ENCODE measurements at places on chromosomes 2 and 18.

GRCh38 chr2:146119586-146119985, 1599.7 kb upstream of the ZEB2 start:
- DNase-seq: no peak

- DNase-seq: no peak
Measured at GRCh38 chr18:73748731-73749130, 398.9 kb downstream of the FBXO15 start.

- peak; percentile 48 for DNase-seq
Measured at GRCh38 chr2:26483957-26484565, 6.1 kb upstream of the OTOF start.

GRCh38 chr2:28507796-28508764, 12.2 kb downstream of the PLB1 start:
- peak; percentile 87 for DNase-seq

- DNase-seq: no peak
Measured at GRCh38 chr2:74216642-74217041, 18.2 kb downstream of the MTHFD2 start.

DNA sequence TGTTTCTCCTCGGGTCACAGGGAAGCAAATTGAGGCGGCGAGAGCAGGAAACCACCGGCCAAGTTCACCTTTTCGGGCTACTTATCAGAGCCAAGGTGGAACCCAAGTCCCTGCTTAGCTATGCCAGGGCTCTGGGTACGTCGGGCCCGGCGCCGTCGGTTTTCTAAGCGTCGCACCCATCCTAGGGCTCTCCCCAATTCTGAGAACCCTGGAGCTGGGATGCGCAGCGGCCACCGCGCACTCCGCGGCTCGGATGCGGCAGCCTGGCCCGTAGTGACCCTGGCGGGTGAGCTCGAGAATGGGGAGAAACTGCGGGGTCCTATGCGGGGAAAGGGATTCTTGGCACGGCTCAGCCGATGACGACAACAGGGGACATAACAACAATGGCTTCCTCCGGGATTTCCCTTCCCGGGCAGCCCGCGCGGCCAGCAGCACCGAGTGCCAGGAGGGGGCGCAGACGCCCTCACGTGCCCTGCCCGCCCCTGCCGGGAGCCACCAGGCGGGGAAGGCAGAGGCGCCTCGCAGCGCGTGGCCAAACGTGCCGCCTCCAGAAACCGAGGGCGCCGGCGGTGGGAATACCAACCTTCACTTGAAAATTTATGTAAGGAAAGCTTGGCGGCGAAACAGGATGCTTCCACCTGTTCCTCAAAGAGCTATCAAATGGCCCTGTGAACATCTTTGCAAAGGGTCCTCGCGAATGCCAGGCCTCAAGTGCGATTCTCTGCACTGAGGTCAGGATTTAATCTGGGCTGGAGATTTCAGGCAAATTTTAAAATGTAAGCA, 2.1 kb upstream of the SLC30A3 start:
- peak; percentile 66 for DNase-seq

- no peak for DNase-seq
Measured at GRCh38 chr18:47062471-47062870, 27.1 kb upstream of the ELOA2 start.

GRCh38 chr2:138615257-138615656, 113.7 kb downstream of the SPOPL start:
- DNase-seq: no peak

DNA sequence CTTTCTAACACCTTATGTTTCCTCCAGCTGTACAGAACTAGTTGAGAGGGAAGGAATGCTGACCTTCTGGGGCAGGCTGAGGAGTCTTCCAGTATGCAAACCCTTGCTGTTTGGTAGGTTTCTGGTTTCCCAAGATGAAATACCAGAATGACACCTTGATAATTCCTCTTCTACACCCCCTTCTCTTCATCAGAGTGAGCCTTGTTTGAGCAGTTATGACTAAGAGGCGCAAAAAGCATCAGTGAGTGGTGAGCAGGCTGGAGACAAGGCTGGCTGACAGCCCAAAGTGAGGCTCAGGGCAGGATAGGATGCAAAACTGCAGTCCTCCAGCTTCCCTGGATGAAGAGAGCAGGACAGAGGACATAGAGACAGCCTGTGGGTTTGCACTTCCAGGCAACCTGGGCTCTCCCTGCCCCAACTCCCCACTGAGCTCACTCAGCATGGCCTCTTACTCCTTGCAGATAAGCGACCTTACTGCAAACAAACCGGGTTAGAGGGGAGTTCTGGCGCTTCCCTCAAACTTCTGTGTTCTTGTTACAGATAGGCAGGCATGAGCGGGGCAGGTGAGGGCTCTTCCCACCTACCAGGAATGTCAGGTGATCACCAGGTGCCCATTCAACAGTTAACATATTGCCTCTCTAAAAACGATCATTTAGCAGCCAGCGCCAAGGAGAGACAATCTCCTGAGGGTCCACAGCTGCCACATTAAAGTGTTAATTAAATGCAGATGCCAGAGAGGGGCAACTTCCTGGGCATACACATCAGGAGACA, 5.4 kb downstream of the MPPE1 start:
- no peak for DNase-seq

- no peak for DNase-seq
Measured at GRCh38 chr2:41127351-41127750, 675.5 kb upstream of the SLC8A1 start.

- peak; percentile 87 for DNase-seq
Measured at GRCh38 chr2:112021290-112021689, 33.8 kb upstream of the TMEM87B start.

- DNase-seq: no peak
Measured at GRCh38 chr2:154692927-154693326, 5.6 kb upstream of the KCNJ3 start.

DNA sequence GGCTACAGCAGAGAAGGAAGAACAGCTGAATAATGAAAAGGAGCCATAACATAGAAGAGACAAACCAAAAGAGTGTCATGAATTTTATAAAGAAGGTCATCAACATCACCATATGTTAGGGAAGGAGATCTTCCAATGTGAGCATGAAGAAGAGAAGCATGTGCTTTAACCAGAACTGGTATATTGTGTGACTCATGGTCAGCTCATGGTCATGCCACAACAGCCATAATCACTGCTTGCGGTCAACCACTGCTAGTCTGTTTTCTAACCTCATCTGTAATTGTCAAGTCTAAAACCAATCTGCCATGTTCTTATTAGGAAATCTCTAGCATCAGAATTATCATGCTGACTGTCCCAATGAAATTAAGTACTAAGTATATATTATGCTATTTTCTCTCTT, 204.1 kb upstream of the VRK2 start:
- no peak for DNase-seq

GRCh38 chr2:63950414-63950813, 68.8 kb downstream of the VPS54 start:
- DNase-seq: no peak

GRCh38 chr2:234457421-234457820, 39.5 kb downstream of the ARL4C start:
- DNase-seq: no peak

DNA sequence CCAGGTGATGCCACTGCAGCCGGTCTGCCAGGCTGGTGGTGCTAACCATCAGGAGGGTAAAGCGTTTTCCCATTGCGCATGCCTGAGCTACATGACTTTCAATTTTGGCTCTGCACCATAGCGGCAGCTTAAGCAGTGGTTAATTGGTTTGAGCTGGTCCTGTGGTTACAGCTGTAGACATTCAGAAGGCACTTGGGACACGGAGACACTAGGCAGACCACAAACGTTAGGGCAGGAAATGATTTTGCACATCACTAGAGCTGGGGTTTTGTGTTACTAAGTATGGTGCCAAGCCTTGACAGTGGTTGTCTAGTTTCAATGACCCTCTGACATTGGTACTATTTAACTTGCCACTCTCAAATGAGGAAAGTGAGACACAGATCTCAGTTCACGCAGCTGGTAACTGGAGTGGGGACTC, 28.9 kb upstream of the CNOT11 start:
- no peak for DNase-seq

DNA sequence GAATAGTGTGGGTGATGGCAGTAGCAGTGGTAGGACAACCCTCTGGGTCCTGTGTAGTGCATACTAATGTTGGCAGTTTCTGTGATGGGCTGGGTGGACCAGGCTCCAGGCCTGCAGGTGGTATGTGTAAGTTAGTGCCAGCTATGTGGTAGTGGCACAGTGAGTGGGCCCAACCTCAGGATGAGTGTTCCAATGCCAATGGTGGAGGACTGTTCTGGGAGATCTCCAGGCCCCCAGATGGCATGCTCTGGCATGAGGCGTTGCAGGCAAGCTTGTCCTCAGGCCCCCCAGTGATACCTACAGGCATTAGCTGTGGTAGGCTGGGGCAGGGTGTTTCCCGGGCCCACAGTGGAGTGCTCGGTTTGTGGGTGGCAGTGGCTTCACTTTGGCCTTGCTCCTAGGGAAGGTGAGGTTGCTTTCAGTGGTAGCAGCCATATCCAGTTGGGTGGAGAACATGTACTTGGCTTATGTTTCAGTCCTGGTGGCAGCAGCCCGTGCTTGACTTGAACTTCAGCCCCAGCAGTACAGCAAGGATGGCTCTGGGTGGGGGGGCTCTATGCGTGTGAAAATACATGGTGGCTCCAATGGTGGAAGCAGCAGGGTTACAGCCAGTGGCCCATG, 32.4 kb downstream of the TEX51 start:
- DNase-seq: no peak

- DNase-seq: no peak
Measured at GRCh38 chr18:765764-766549, 46.1 kb downstream of the YES1 start.

DNA sequence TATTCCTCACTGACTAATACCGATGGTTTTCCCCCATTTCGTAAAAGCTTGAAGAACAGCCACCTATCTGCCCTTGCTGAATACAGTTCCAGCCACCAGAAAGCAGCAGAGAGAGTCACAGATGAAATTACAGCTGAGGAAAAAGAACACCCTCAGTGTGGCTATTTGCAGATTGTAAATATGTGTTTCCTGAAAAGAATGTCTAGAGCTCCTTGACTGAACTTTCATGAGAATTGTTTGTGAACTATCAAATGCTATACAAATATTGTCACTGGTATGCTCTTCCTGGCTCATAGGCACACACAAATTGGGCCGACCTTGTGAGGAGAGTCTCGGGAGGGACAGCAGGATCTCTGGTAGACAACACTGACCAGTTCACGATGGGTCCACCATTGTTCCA, 58.1 kb upstream of the TTC39C start:
- DNase-seq: no peak

GRCh38 chr2:118853129-118853640, 5.7 kb upstream of the EN1 start:
- DNase-seq: no peak

DNA sequence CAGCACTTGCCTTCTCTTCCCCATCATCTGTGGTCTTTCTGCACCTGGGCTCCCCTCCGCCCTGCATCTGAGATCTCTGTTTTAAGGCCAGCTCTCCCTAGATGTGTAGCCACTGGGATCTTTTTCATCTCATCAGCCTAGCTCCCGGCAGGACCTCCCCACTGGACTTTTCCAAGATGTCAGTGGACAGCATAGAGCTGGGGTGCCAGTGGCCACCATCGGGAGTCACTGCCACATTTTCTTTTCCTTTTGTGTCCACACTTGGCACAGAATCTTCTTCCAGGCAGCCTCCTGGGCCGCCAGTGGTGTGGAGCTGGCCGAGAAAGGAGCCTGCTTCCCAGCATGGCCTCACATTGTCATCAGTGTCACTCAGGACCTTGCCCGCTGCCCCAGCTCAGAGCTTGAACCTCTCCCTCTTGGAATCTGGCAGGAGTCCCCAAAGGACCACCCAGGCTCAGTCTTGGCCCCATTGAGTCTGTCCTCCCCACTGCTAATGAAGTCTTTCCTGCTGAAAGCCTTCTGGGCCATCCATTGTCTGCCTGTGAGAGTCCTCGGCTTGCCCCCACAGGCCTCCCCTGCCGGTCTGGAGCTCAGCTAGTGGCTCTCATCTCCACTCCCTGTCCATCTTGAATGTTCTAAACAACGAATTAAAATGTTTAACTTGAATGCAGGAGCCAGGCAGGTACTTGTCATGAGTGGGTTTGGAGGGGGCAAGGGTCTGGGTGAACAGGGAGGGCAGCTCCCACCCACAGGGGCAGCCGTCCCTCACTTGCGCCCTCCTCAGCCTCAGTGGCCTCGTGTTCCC, 324.4 kb downstream of the GBX2 start:
- DNase-seq: no peak

DNA sequence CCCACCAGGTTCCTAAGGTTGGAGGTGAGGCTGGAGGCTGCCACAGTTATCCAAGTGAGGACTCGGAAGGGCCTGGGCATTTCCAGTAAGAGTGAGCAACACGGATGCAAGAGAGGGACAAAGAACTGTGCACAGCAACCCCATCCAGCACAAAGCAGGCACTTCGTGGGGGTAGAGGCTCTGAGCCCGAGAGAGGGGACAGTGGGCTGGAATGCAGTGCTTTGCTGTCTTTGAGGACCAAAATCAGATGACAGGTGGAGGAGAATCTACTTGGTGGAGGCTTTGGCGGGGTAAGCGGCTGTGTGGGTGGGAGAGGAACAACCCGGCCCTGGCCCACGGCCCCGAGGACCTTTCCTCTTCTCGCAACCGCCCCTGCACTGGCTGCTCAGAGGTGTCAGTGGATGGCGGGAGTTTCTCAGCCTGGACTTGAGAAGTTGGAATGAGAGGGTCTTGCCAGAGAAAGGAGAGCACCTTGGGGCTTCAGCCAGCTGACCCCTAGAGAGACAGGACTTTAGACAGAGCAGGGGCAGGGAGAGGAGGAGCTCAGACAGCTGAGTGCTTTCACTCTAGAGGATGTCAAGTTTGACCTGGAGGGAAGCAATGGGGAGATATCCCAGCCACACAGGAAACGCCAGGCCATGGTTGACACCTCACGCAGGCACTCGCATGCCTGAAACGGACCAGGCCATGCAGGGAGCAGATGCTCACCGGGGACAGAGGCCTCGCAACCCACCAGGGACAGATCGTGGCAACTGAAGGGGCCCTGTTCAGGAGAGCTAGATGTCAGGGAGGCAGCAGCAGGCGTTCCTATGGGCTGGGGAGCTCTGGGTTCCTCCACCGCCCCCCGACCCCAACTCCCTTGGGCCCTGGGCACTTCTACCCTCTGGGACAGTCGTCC, 11.6 kb downstream of the RAMP1 start:
- no peak for DNase-seq

GRCh38 chr2:111198701-111199100, 78.0 kb downstream of the BCL2L11 start:
- DNase-seq: no peak

GRCh38 chr2:219207884-219208740, 1.5 kb downstream of the ZFAND2B start:
- DNase-seq: no peak

DNA sequence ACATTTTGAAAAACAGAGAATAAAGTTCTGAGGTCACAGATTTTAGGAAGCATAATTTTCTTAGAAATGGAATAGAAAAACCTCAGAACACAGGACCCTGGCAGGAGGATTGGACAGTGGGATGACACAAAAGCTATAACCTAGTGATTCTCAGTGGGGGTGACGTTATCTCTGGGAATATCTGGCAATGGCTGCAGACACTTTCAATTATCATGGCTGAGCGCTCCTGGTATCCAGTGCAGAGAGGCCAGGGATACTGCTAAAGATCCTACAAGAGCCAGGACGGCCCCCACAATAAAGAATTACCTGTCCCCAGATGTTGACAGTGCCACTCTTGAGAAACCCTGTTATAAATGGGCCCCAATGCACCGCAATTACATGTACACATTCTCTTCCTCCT, 117.2 kb upstream of the SPRED2 start:
- DNase-seq: no peak

Measured in large intestine (tissue), 12 donors.